Left lobe of liver (tissue), 2 donors: ENCODE measurements at places on chromosomes 6 and 20. TPM values are rescaled to one million over a fixed set of nuclear protein-coding genes. Genes with fewer than 3 reads are reported as not detected.

DNA sequence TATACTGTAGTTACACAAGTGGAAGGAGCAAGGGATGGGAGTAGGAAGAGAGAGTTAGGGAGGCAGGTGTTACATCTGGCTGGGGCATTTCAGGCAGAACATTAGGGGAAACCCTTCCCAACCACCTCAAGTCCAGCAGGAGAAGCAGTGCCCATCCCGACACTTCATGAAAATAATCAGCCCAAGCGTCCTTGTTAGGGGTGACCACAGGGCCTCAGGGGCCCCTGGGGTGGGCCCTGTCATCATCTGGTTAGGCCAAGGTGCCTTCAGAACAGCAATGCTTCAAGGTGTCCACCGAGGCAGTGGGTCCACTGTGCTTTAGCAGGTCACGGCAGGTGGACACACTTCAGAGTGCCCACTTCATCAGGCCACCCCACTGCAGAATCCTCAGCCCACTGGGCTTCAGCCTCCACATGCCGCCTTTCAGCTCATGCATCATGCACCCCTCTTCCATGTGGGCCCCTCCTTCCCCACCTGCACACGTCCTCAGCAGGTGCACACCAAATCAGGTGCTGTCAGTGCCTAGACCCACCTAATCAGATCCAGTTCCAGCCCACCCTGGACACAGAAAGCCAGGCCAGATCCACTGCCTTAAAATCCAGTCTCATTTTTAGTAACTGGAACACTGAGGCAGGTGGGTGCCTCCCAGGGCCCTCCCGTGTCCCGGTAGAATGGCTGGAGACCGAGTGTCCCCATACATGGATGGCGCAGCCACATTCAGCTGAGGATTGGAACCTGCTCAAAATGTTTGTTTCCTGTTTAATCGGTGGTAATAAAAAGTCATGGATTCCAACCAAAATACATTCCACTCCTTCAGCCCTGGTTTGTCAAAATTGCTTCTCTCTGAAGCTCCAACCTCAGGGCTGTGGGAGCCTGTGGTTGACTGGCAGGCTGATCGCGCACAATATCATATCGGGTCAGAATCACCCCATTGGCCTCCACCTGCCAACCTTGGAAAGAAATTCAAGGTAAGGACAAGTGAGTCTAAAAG lies 99.5 kb downstream of the ANKRD60 start:
- DNase-seq = peak; percentile 23

DNA sequence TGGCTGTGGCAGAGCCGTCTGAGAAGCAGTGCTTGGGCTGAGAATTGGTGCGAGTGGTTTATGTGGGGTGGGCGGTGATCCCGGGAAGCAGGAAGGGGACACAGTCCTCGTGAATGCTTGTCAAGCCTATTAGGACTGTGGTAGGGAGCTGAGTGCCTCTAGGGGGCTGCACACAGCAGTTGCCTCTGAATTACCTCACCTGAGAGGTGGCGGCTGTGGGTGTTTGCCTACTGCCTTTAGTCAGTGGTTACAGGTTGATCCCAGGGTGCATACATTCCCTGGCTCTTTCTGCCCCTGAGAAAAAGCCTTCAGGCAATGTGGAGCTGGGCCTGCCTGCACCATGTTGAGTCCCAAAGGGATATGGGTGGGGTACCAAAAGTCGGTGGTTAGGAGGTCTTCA lies 5.2 kb downstream of the AP5S1 start:
- DNase-seq = no peak

- no peak for DNase-seq
Observed at GRCh38 chr6:145380186-145380585, 355.1 kb downstream of the EPM2A start.

DNA sequence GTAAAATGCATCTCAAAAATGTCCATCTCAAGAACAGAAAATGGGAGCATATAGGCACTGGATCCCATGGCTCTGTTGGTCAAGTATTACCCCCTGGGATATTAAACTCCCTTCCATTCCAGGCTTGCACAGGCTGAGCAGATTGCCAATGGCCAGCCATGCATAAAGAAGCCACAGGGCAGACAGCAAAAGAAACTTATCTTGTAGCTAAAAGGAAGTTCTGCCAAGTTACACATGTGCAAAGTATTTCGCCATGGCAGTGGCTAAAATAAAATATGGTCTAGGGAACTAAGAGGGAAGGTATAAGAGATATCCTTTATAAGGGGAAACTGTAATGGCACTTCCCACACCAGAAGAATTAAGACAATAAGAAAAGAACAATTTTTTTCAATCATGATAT lies 415.6 kb upstream of the BTBD3 start:
- DNase-seq = no peak

DNA sequence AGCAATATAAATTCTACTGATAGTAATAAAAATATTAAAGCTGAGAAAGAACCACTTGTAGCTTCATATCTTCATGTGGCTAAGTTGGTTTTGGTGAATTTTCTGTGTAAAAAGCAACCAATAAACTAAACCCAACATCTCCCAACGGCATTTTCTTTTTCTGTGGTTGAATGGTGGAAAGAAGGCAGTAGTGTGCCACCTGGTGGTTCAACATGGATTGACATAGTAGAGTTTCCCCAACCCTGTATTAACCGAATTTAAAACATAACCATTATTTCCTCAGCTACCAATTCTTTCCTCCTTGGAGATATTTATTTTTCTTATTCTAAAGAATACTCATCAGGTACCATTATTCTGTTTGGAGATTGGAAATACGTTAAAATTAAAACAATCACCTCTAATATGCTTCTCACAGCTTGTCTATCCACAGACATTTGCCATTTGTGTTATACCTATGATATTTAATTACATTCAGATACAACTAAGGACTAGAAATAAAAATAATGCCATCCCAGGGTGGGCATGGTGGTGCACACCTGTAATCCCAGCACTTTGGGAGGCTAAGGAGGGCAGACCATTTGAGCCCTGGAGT lies 117.1 kb upstream of the EEF1E1 start:
- no peak for DNase-seq

DNA sequence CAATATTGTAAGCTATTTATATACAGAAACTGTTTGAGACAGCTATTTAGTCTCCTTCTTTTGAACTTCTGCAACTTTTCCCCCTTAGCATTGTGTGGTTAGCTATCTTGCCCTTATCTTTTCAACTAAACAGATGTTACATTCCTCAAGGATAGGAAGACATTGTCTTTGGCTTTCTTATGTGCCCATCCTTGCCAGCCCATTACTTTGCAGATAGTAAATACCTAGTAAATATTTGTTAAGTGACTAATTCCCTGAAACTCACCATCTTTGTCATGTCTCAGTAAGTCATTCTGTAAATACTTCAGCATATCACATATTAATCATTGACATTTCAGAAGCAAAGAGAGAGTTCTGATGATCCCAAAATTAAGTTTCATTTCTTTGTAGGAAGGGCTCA lies 69.1 kb upstream of the FLRT3 start:
- DNase-seq = no peak

The ZCCHC3 gene
- total RNA-seq = 5.6 TPM

The C20orf202 gene
- not detected for total RNA-seq
